ENCODE measurements at places on chromosomes 1 and 21.

- no peak for DNase-seq
These were observed 207.1 kb downstream of the NUF2 start for GRCh38 chr1:163528710-163529348.

DNA sequence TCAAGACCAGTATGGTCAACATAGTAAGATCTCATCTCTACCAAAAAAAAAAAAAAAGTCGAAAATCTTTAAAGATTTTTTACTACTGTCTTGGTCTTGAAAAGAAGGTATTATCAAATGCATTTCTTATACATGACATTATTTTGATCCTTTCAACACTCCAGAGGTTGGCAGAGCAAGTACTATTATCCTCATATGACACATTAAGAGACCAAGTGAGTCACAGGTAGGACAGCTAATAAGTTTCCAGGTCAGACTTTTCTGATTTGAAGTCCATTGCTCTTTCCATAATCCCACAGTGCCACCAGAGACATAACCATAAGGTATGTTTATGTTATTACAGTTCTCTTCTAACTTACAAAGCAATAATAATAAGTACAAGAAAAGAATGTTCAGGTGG lies 15.2 kb downstream of the DBT start:
- DNase-seq = no peak

DNA sequence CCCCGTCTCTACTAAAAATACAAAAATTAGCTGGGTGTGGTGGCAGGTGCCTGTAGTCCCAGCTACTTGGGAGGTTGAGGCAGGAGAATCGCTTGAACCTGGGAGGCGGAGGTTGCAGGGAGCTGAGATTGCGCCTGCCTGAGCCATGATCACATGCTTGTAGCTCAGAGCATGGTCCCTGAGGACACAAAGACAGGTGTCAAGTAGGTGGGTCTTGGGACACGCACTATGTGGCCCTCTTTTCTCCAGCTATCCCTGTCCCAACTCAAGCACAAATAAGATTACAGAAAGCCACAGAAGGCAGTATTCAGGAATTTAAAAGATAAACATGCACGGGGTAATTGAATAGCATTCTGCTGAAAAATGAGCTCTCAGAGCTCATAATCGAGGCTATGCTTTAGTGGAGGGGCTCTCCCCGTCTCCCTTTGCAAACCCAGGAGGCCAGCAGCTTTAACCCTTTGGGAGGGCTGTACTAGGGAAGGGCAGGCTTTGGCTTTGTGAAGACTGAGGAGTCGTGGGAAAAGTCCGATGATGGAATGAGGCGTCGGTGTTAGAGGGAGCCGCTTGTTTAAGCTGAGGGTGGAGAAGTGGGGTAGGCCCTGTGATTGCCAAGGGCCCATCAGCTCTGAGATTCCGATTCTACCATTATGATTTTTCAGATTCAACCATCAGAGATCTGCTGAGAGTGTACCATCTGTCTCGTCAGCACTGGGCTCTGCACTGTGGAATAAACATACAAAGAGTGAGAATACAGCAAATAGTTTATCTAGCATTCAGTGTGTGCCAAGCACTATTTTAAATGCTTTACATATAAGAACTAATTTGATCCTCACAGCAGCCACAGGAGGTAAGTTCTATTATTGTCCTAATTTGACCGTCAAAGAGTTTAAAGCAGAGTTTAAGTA lies 59.7 kb upstream of the CD34 start:
- no peak for DNase-seq

- no peak for DNase-seq
These were observed 1.4 kb upstream of the GPR161 start for GRCh38 chr1:168138134-168138533.

GRCh38 chr1:2566101-2567045 lies 10.2 kb downstream of the TNFRSF14 start:
- DNase-seq = no peak

GRCh38 chr21:41431788-41432548 lies 5.9 kb downstream of the MX1 start:
- no peak for DNase-seq

- no peak for DNase-seq
These were observed 13.7 kb downstream of the CSF1 start for GRCh38 chr1:109924316-109924715.

DNA sequence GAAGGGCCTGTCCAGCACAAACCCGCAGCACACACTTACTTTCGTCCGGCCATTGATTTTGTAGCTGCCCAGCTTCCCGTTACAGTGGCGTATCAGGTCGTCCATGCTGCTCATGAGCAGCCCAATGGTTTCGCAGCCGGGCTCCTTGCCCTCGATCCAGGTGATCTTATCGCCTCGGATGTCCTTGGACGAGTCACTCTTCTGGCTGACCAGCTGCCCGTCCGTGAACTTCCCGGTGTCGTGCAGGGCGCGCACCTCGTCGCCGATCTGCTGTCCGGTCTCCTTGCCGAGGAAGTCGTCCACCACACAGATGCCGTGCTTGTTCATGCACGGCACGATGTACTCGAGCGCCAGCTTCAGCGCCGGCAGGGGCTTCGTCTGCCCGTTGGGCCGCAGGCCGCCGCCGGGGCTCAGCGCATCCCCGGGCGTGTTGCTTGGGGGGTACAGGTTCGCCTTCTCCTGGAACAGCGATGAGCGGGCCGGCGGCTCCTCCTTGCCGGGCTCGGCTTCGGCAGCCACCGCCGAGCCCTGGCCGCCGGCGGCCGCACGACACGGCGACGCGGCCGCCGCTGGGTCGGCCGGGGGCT lies 1.0 kb downstream of the EGLN1 start:
- DNase-seq = peak; percentile 1

DNA sequence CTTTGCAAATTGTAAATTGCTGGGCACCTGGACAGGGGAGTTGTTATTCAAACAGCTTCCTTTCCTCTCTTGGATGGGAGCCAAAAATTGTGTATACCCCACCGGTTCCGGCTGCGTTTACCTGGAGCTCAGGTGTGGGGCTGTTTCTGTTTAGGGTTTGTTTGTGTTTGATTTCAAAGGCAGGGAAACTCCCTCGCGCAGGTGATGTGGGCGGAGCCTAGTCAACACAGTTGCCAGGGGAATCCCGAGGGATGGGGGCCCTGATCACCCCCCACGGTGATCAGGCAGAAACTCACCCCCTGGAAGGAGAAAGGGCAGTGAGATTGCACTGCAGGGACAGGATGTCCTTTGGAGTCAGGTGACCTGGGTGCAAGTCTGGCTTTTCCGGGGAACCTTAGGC lies 28.3 kb downstream of the CDCP2 start:
- DNase-seq = no peak

GRCh38 chr1:30604801-30605440 lies 118.5 kb downstream of the MATN1 start:
- no peak for DNase-seq

DNA sequence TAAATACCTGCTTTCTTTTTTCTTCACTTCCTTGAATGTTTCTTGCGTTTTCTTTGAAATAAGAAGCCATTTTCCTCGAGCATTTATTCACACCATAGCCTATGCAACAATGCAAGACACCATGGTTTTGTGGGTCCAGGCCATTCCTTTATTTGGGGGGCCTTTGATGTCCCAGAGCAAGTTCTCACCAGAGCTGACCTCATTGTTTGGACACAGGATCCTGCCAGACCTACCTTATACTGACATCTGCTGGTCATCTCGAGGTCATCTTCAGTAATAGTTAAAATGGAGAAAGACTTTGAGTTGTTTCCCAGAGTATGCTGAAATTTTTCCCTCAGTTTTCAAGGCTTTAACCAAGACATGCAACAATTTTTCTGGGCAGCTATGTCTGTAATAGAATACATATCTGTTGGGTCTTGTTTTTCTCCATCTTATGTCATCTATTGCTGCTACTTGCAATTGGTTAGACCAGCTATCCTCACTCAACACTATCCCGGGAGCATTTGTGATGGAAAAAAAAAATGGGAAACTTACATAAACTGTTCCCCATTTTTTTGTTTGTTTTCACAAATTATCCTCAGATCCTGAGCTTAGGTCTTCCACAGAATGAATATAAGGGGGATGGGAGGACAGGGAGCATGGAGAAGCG lies 34.0 kb upstream of the BACE2 start:
- DNase-seq = no peak

DNA sequence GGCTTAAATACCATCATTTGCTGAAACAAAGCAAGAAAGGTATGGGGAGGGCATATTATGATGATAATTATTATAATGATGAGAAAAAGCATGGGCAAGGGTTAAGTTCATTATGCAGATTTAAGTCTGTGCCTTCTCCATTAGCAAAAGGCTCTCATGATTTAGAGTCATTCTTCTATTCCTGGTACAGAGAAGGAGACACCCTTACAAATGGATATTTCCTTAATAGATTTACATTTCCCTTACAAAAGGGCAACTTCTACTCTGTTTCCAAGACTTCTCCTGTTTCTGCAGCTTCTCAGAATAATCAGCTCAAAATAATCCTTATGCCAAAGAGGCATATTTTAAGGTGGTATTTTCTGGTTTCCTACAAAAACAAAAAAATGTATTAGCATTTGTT lies 121.1 kb upstream of the CAMK1G start:
- DNase-seq = no peak

DNA sequence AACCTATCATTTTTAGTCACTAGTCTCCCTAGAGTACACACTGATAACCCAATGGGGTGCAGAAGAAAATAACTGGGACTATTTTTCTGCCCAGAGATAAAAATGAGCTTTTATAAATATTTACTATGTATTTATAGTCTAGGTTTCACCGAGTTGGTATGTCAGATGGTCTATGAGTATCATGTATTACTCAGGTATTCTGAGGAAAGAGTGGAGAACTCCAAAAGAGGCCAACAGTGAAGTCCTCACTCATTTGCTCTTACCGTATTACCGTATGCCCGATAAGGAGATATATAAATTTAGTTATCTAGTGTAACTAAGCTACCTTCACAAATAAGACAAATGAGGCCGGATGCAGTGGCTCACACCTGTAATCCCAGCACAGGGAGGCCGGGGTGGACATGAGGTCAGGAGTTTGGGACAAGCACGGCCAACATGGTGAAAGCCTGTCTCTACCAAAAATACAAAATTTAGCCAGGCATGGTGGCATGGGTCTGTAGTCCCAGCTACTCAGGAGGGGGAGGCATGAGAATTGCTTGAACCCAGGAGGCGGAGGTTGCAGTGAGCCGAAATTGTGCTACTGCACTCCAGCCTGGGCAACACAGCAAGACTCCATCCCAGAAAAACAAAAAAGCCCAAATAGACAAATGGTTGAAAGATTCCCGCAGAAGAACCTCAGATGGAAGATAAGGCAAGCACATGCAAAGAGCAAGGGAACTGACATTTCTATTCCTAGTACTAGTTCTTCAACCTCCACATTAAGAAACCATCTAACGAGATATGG lies 15.6 kb downstream of the CSDE1 start:
- DNase-seq = no peak

DNA sequence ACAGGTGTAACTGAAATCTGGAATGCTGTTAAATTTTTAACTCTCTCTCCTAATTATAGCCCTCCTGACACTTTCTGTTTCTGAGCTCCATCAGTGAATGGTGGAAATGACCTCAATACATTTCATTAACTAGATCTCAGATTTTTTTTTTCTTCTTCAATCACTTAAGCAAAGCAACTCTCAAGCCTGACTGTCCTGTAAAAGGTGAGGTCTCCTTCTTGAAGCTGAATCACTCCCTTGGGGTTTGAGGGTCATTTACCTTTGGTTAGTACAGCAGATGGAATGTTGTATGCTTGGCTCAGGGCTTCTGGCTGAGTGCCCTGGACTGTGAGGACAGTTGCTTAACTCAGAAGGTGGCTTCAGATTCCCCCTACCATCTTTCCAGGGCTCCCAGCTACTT lies 518.7 kb downstream of the PTPRC start:
- no peak for DNase-seq

DNA sequence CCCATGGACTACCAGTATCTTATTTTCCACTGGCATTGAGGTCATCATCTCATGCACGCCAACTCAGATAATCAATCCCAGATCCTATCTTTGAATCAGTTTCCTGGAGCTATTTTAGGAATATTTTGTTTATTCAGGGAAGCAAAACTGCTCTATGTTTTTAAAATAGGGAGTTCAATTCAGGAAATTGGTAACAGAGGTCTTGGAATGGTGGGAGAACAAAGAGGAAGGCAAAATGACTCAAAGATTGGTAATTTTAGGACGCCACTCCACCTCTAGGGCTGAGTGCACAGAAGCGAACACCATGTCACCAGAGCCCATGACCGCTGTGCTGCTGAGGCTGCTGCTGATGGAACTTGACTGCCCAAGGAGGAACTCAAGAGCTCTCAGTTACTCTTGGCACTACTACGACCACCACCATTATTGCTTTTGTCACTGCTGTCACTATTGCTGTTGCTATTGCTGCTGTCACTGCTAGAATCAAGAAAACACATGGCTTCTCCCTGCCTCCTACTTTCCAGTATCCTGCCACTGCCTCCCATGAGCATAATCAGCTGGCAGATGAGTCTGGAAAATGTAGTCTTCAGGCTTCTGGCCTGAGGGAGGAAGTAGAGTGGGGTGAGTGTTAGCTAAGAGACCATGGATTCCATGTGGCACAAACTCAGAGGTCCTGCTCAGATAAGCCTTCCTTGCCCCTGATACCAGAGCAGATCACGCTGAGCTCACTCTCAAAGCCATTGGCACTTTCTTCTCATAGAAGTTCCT lies 71.6 kb upstream of the CNIH3 start:
- DNase-seq = no peak

DNA sequence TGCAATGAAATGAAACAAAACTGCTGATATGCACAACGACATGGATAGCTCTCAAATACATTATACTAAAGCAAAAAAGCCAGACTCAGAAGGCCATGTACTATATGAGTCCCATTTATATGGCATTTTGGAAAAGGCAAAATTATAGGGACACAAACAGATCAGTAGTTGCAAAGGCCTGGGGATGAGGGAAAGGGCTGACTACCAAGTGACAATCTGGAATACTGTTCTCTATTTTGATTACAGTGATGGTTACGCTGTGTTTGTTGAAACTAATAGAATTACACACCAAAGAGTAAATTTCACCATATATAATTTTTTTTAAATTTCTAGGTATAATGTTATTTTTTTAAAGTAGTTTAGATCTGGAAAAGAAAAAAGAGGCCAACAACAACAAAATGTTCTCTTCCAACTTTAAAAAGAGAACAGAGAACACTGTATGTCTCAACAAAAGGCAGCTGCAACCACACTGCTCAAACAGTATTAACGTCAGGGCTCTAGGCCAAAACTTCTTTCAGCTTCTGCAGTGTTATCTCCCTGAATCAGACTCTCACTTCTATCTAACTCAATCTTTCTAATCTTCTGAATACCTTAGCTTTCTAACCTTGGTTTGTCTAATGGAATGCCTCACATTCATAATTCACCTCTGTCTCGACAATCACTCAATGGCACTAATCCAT lies 75.8 kb downstream of the FOXJ3 start:
- no peak for DNase-seq

GRCh38 chr1:110952031-110952430 lies 11.7 kb downstream of the LRIF1 start:
- no peak for DNase-seq

GRCh38 chr1:62989497-62989896 lies 205.6 kb downstream of the ATG4C start:
- DNase-seq = no peak

DNA sequence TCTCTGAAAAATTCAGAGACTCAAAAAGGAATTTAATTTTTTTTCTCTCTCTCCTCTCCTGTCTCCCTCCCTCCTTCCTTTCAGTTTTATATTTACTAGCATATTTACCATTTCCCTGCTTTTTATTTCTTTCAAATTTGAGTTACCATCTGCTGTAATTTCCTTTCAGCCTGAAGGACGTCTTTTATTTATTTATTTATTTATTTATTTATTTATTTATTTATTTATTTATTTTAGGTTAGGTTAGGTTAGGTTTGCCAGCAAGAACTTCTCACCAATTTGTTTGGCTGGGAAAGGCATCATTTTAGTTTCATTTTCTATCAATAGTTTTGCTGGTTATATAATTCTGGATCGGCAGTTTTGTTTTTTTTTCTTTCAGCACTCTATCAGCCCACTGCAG lies 231.7 kb upstream of the ZRANB2 start:
- DNase-seq = no peak
